Sciatic nerve (tissue), 2 donors: ENCODE measurements at places on chromosomes 7 and 10. TPM values are rescaled to one million over a fixed set of nuclear protein-coding genes. Genes with fewer than 3 reads are reported as not detected.
A peak's percentile ranks its signal among the peaks of the same experiment; 100 is the strongest.

GRCh38 chr7:107579885-107580715 is at the start of gene BCAP29:
Gene BCAP29 (plus strand): TSS chr7:107580246. CDS start chr7:107580773, 527 bp downstream.
- DNase-seq, result peak; percentile 79

- DNase-seq, result peak; percentile 73
Measured at GRCh38 chr7:91264924-91265681, 870 bp downstream of the FZD1 start.

DNA sequence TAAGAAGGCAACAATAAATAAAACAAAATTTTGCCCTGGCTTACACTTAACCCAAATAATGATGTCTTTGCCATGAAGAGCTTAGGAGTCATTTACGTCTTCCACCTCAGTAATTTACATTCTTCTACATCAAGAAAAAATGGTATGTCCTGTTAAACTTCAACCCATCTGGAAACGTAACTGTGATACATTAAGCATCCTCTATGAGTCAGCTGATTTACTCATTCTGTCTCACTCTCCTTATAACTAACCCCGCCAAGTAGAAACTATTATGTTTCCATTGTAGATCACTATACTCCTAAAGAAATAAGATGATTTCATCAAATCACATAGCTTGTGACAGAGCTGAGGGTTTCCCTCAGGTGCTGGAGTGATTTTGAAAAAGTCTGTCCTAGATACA is 330.7 kb downstream of the CDC14C start:
- DNase-seq, result no peak

GRCh38 chr7:50329775-50330174 is 25.3 kb downstream of the IKZF1 start:
- no peak for DNase-seq

AGR3 gene
- not detected for total RNA-seq

DNA sequence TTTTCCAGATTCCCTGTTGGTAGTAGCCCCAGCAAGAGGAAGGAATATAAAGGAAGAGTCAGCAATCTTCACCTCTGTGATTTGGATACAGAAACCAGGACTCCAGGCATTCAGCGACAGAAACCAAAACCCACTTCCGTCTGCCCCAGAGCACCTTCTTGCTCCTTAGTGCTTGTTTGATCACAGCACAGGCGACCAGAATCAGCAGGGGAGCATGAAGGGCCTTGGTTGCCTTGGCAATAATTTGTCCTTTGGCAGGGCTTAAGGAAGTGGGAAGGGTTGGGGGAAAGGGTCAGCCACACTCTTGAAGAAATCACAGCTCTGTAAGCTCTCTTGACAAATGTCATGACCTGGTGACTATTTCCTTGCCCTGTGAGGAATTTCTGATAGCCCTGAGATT is 379.6 kb downstream of the OTUD1 start:
- DNase-seq, result no peak

DNA sequence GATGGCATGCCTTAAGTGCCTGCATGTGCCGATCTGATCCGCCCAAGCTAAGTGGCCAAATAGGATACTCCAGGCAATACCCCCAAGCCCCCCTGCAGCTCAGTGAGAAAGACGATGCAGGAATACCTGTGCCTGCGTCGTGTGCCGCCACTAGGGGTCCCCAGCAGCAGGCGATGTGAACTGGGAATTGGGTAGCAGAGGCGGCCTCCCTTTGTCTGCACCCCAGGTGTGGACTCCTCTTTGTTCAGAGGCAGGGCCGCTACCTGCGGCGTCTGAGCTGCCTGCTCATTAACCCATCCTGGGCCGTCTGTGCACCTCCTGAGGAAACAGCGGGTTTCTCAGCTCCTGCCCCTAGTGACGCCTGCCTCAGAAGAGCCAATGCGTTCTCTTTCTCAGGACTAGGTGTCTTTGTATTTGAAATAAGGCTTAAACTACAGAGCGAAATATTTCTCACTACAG is 4.8 kb upstream of the CHN2 start:
- DNase-seq, result peak; percentile 73

GRCh38 chr10:112434988-112435619 is 11.6 kb downstream of the ZDHHC6 start:
- DNase-seq, result no peak

GRCh38 chr7:105016709-105017656 is 3.0 kb downstream of the KMT2E start:
- no peak for DNase-seq

DNA sequence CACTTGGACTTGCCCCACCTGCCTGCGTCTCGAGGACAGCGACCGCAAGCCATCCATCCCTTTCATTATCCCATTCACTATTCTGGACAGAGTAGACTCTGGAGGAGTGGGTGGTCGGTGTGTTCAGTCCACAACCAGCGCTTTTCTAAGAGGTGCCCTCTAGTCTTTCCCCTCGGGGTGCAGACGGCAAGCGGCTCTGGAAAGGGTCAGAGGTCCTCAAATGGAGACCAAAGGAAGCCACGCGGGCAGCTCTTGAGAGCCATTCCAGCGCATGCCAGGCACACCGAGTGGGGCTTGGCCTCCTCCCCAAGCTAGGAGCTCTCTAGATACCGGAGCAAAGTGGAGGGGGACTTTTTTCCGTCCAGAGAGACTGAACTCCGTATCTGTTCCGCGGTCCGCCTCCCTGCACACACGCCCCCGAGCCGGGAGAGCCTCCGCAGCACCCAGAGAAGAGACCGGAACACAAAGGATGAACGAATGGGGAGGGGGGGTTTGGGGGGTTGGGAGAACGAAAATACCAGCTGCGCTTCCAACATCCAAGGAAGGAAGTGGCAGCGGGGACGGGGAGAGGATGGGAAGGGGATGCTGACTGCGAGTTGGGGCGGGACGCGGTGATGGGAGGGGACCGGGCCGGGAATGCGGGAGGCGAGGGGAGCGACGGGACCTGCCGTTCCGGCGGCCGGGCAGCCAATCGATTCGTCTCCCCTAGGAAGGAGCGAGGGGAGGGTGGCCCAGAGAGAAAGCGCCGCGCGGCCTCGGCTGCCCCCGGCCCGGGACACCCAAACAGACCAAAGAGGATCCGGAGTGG is 515 bp downstream of the GSDME start:
- peak; percentile 71 for DNase-seq

POLR2J gene
- 31.6 TPM for total RNA-seq

DNA sequence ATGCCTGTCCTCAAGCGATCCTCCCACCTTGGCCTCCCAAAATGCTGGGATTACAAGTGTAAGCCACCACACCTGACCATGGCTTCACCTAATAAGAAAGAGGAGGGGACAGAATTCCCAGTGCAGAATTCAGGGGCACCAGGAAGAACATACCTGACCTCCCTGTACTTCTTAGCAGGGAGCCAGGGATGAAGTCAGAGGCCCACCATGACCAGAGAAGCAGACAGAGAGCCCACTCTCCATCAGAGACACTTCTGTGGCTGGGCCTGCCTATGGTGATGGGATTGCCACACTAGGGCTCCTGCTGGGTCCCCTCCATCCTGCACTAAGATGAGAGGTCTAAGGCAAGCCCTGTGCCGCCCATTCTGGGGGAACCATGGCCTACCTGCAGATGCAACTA is 157.4 kb upstream of the LYZL2 start:
- no peak for DNase-seq

DNA sequence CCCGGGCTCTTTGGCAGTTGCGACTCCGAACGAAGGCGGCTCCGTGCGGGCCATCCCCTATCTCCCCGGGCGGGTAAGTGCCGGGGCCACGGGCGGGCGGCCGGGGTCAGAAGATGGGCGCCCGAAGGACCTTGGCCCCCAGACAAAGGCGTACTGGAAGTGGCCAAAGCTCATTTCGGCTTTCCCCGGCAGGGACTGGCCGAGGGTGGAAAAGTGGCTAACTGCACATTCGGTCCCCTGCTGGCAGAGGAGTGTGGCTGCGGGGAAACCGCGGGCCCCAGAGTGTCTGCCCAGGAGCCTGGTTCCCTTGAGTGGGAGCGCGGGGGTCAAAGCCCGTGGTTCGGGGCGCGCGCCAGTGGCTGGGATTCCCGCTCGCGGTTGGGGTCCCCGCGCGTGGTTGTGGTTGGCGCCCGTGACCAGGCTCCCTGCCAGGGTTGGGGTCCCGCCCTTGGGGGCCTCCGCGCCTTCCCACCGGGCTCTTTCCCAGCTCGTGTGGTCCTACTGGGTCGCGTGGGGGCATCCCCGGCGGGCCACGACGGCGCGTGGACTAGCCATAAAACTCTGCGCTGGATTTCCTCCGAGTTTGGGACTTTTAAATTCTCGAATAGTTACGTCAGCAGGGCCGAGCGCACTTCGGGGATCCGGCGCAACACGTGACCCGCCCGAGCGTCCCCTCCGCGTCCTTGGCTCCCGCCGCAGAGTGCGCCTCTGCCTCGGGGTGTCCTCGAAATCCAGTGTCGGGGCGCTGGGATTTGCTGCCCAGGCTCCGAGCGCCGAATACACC is 124.4 kb downstream of the TACC2 start:
- peak; percentile 89 for DNase-seq

CALML3 gene
- total RNA-seq, result not detected

- DNase-seq, result no peak
Measured at GRCh38 chr10:11018855-11019631, 1.4 kb downstream of the CELF2 start.

LRRC72 gene
- not detected for total RNA-seq

CCDC7 gene
- total RNA-seq, result 75.8 TPM

DNA sequence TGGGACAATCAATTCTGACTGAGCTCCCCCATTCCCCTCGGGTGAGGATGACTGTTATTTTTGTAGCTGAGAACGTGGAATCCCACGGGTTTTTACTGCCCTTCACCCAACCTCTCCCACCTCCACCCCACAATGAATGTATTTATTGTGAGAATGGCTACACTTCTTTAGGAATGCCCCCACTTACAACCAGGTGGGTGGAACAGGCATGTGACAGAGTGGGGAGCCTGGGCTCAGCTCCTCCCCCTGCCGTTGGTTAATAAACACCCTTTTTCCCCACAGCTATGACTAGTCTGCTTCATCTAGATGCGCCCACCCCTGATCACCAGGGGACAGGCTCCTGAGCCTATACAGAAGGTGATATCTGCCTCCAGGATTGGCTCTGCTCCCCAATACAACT is 2.0 kb downstream of the MRPL43 start:
- peak; percentile 57 for DNase-seq

ANKRD7 gene
- 1.0 TPM for total RNA-seq

GRCh38 chr10:46223626-46224413 is 63.0 kb upstream of the ANTXRL start:
- DNase-seq, result no peak
